PC-9 (cell line): ENCODE measurements at places on chromosomes 1 and 21.

DNA sequence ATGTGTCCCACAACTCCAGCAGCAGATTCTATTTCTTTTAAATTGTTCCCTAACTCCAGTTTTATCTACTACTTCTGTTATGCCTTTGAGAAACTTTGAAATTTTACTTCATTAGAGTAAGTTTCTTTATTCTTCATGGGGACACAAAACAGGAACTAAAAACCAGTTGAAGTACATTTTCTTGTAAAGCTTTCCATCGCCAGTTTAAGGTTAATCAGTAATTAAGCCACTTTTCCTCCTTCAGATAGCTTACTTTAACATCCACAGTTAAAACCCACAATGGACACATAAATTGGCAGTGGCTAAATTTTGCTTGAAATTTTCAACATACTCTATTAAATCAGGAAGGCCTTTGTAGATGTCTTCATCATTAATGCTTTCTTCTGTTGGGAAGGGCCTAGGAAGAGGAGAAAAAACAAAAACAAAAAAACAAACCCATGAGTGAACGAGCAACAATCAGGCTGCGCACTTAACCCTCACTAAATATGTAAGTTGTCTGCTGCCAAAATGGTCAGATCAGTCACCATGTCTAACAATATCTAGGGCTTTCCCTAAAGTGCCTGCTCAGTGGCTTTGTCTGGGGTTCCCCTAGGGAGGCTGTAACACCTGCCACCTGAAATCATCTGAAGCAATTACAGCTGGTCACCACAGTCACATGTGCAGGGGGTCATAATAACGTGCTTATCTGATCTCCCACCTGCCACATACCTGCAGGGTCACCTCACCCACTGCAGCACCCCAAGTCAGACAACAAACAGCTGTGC lies 187.9 kb downstream of the VAV3 start:
- no peak for DNase-seq
- H3K4me1 ChIP-seq, result peaks cover 10% of the 10 kb centered on the region
- H3K36me3 ChIP-seq, result no peaks in the 10 kb centered on the region
- no peak overlapping the region for H3K27ac ChIP-seq
- H3K27me3 ChIP-seq, result no peaks in the 10 kb centered on the region

DNA sequence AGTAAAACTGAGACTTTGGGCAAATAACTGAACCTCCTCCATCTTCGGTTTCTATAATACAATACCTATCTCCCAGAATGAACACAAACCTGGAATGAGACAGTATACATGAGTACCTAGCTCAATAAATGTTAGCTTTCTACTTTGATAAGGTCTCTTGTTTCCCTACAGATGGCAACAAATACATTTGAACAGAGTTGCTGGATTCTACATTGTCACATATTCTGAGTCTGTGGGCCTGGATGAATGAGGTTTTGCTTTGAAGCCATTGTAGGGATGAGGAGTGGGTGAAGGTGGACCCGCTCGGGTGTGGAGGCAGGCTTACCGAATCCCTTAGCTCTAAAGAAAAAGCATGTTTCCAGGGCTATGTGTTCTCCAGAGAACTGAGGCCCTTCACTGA lies 13.9 kb upstream of the FYB2 start:
- no peak for DNase-seq
- H3K27ac ChIP-seq, result no peak overlapping the region
- H3K4me3 ChIP-seq, result no peak overlapping the region
- no peaks in the 10 kb centered on the region for H3K4me1 ChIP-seq

GRCh38 chr1:94819945-94820746 lies at the start of gene SLC44A3:
SLC44A3 (plus strand) TSS chr1:94820357; CDS start chr1:94820452, 95 bp downstream.
- peak within 1 kb of the TSS; percentile 55 for H3K27ac ChIP-seq
- H3K27me3 ChIP-seq, result no peaks in the 10 kb centered on the region
- peaks cover 13% of the 10 kb centered on the region; the same call in 1 of the 2 replicates for H3K36me3 ChIP-seq
- peaks cover 52% of the 10 kb centered on the region for H3K4me1 ChIP-seq
- DNase-seq, result peak; percentile 64
- H3K4me3 ChIP-seq, result peak within 1 kb of the TSS; percentile 96

GRCh38 chr21:27212441-27212840 lies 245.6 kb upstream of the ADAMTS5 start:
- no peak overlapping the region for H3K27ac ChIP-seq
- no peaks in the 10 kb centered on the region for H3K27me3 ChIP-seq
- H3K4me1 ChIP-seq, result no peaks in the 10 kb centered on the region
- no peaks in the 10 kb centered on the region for H3K36me3 ChIP-seq
- no peak for DNase-seq

DNA sequence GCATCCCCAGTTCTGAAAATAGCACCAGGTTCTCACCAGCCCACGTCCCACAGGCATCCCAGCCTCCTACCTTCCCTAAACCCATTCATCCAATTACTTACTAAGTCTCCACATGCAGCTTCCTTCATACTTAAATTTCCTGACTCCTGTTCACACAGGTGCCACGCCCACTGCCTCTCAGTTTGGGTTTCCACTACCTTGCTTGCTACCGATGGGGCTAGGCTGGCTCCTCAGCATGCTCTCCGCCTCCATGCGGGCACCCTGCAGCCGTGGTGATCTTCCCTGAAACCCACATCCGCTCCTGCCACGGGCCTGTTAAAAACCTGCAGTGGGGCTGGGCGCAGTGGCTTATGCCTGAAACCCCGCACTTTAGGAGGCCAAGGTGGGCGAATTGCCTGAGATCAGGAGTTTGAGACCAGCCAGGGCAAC lies 70.4 kb upstream of the ANGPTL1 start:
- H3K4me3 ChIP-seq, result no peak overlapping the region
- no peak overlapping the region for H3K27ac ChIP-seq
- no peak for DNase-seq
- no peaks in the 10 kb centered on the region for H3K27me3 ChIP-seq
- H3K36me3 ChIP-seq, result no peaks in the 10 kb centered on the region

GRCh38 chr1:61058483-61059245 lies 23.7 kb upstream of the NFIA start:
- H3K36me3 ChIP-seq, result no peaks in the 10 kb centered on the region
- peaks cover 18% of the 10 kb centered on the region for H3K4me1 ChIP-seq
- peak; percentile 78 for DNase-seq
- no peaks in the 10 kb centered on the region for H3K27me3 ChIP-seq
- H3K27ac ChIP-seq, result peak overlapping the region; percentile 57

GRCh38 chr1:117708323-117709248 lies 102.7 kb downstream of the TENT5C start:
- no peaks in the 10 kb centered on the region for H3K36me3 ChIP-seq
- H3K27me3 ChIP-seq, result peaks cover 8% of the 10 kb centered on the region; the same call in 1 of the 2 replicates
- no peak for DNase-seq
- no peak overlapping the region for H3K27ac ChIP-seq

DNA sequence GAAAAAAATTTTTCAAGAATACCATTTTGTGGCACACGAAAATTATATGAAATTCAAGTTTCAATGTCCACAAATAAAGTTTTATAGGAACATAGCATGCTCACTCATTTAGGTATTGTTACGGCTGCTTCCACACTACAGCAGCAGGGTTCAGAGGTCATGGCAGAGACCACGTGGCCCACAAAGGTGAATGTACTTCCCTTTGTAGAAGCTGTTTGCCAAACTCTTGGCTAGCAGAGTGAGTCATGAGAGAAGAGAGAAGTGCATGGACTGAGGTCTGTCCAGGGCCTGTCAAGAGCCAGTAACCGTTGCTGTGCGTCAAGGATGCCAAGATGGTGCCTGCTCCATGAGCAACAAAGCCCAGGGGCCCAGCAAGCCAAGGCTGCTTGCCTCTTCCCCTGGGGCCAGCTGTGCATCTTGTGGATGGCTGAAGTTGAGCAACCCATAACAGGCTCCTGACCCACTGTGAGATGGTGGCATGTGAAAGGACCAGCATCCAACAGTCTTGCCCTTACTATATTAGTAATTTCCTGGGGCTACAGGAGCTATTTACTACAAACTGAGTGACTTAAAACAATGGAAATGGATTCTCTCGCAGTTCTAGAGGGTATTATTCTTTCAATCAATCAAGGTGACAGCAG lies 64.8 kb upstream of the ATP5PO start:
- no peak overlapping the region for H3K27ac ChIP-seq
- H3K4me3 ChIP-seq, result no peak overlapping the region
- no peaks in the 10 kb centered on the region for H3K27me3 ChIP-seq
- no peak for DNase-seq
- no peaks in the 10 kb centered on the region for H3K36me3 ChIP-seq

- no peak for DNase-seq
- H3K27me3 ChIP-seq, result no peaks in the 10 kb centered on the region
- no peaks in the 10 kb centered on the region for H3K4me1 ChIP-seq
Measured at GRCh38 chr21:46518983-46519583, 60.4 kb downstream of the DIP2A start.

DNA sequence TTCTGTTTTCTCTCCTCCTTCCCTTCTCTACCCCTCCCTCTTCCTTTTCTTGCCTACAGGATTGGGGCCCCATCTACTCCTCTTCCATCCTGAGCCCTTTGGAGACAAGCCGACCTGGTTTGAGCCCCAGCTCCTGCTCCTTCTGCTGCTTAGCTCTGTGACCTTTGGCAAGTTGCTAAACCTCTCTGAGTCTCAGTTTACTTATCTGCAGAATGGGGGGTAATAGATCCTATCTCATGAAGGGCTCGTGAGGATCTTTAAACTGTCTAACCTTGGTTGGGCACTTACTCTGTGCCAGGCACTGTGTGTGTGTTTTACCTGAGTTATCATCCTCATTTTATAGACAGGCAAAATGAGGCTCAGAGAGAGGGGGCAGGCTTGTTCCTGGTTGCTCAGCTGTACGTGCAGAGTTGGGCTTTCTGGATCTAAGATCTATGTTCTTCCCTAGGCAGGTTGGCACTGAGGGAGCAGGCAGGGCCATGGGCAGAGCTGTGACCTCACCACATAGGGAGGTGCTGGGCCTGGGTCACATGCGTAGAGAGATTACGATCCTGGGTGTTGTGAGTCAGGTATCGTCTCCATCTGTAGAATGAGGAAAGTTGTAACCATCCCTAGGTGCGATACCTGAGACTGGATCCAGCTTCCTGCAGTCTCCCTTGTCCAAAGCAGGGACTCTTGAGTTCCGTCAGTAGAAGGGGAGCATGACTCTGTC lies 58.5 kb downstream of the FOXO6 start:
- H3K4me3 ChIP-seq, result no peak overlapping the region
- DNase-seq, result peak; percentile 25
- H3K4me1 ChIP-seq, result peaks cover 46% of the 10 kb centered on the region
- no peaks in the 10 kb centered on the region for H3K36me3 ChIP-seq

GRCh38 chr1:203548892-203549291 lies 54.9 kb downstream of the OPTC start:
- peaks cover 86% of the 10 kb centered on the region for H3K4me1 ChIP-seq
- no peaks in the 10 kb centered on the region for H3K27me3 ChIP-seq
- no peak overlapping the region for H3K4me3 ChIP-seq
- no peak overlapping the region for H3K27ac ChIP-seq

- peak overlapping the region; percentile 86; the same call in 1 of the 2 replicates for H3K4me3 ChIP-seq
- peaks cover 3% of the 10 kb centered on the region; the same call in 1 of the 2 replicates for H3K36me3 ChIP-seq
- H3K4me1 ChIP-seq, result peaks cover 44% of the 10 kb centered on the region
- H3K27ac ChIP-seq, result peak overlapping the region; percentile 79
- no peaks in the 10 kb centered on the region for H3K27me3 ChIP-seq
Measured at GRCh38 chr1:43648221-43648847, 1.6 kb upstream of the KDM4A start.

DNA sequence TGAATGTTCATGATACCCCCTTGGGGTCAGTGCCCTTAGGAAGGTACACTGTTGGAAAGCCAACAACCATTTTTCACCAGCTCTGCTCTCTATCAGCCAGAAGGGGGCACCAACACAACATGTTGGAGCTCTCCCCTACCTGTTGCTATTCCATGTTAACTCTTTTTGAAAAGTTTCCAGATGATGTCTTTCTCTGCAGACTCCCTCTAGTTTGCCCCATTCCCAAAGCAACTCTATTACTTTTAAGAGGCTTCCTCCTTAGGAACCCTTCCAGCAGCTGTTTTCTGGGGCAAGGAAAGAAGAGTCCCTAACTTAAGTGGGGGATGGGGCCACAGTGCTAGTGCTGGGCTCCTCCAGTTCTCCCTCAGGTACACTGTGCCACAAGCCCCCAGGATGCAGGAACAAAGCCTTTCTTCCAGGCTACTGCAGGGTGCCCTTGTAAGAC lies 22.9 kb upstream of the NDC1 start:
- H3K4me1 ChIP-seq, result no peaks in the 10 kb centered on the region
- H3K27ac ChIP-seq, result no peak overlapping the region
- H3K4me3 ChIP-seq, result no peak overlapping the region
- H3K36me3 ChIP-seq, result no peaks in the 10 kb centered on the region
- DNase-seq, result peak; percentile 47

DNA sequence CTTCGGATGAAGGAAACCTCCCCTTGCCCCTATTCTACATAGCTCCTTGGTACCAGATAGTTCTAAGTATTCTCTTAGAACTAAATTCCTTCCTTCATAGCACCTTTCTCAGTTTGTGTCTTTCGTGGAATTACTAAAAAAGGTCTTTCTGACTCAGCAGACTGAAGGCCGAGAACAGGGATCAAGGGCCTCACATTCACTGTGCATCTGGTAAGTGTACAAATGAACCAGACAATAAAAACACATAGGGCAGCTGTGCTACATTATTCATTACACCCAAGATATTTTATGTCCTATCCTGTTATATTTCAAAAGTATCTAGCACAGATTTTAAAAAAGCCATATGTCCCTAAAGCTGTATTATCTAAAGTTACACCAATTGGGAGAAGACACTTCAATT lies 62.9 kb upstream of the HP1BP3 start:
- H3K4me3 ChIP-seq, result no peak overlapping the region
- peaks cover 11% of the 10 kb centered on the region; the same call in 1 of the 2 replicates for H3K36me3 ChIP-seq
- DNase-seq, result no peak
- 0 out of 2 replicates have a peak, but pooled peaks cover 9% of the 10 kb centered on the region for H3K4me1 ChIP-seq
- H3K27ac ChIP-seq, result no peak overlapping the region

DNA sequence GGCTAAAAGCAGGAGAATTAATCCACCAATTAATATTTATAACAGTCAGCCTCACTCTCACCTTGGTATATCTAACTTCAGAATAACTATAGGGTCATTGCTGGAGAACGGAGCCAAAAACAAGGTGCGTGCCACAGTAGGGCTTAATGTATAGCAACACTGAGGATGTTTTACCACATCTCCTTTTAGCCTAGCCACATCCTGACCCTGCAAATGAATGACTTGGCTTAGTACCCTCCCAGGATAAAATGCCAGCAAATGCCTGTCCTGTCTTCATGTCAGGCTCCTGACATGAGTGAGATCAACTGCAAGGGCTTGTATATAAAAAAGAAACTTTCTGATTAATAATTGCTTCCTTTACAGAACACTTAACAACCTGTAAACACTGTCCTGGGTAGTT lies 2.7 kb upstream of the CDC42BPA start:
- H3K36me3 ChIP-seq, result no peaks in the 10 kb centered on the region
- no peak for DNase-seq
- H3K4me1 ChIP-seq, result peaks cover 25% of the 10 kb centered on the region
- H3K27me3 ChIP-seq, result no peaks in the 10 kb centered on the region
- H3K27ac ChIP-seq, result no peak overlapping the region

DNA sequence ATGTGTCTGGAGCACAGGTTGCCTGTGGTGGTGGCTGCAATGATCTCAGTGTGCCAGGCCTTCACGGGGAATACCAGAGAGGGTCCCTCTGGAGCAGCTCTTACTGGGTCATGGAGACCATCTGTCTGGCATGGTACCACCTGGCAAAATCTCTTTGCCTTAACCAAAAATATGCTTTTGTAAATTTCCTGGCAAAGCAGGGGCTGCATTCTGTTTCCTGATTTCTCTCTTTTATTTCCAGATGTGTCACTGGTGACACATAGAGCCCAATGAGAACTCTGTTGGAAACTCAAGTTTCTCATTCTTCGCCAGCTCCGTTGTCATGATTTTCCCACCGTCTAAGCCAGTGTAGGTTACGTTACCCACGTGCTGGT lies 136.5 kb downstream of the FGGY start:
- peaks cover 27% of the 10 kb centered on the region for H3K4me1 ChIP-seq
- no peak for DNase-seq
- no peaks in the 10 kb centered on the region for H3K27me3 ChIP-seq
- H3K4me3 ChIP-seq, result no peak overlapping the region
- H3K27ac ChIP-seq, result no peak overlapping the region
